Thoracic aorta endothelial cell (primary cell): ENCODE measurements at places on chromosomes 1 and 21. TPM values are rescaled to one million over a fixed set of nuclear protein-coding genes. Genes with fewer than 3 reads are reported as not detected.

CCDC181 gene
- 1.1 and 2.1 TPM in 2 replicates for total RNA-seq

RIPK4 gene
- not detected in 2 replicates for total RNA-seq

TIAM1 gene
- total RNA-seq: 0.14 TPM in 1 of 2 replicates, not detected in the other

NBPF10 gene
- 0.86 and 1.2 TPM in 2 replicates for total RNA-seq

LEPROT gene
- total RNA-seq: 70.9 and 75.2 TPM in 2 replicates

TPTE gene
- not detected in 2 replicates for total RNA-seq

GBP5 gene
- total RNA-seq: 0.29 TPM in 1 of 2 replicates, not detected in the other

TEDDM1 gene
- not detected in 2 replicates for total RNA-seq

CD1E gene
- not detected in 2 replicates for total RNA-seq

FCRL5 gene
- not detected in 2 replicates for total RNA-seq

LRRC39 gene
- total RNA-seq: 0.43 and 0.53 TPM in 2 replicates

SRSF11 gene
- total RNA-seq: 205 and 228 TPM in 2 replicates

REN gene
- total RNA-seq: 0.07 TPM in 1 of 2 replicates, not detected in the other

PPFIA4 gene
- total RNA-seq: 0.29 and 1.5 TPM in 2 replicates

PCSK9 gene
- total RNA-seq: 0.07 TPM in 1 of 2 replicates, not detected in the other

IL19 gene
- not detected in 2 replicates for total RNA-seq

PACC1 gene
- total RNA-seq: 11.2 and 12.9 TPM in 2 replicates

MX2 gene
- total RNA-seq: 0.13 and 0.50 TPM in 2 replicates

UTP25 gene
- 16.8 and 18.2 TPM in 2 replicates for total RNA-seq

LCE1A gene
- total RNA-seq: not detected in 2 replicates

NT5C1A gene
- not detected in 2 replicates for total RNA-seq

ZNF697 gene
- total RNA-seq: 18.0 and 22.2 TPM in 2 replicates

FNDC5 gene
- total RNA-seq: 0.13 TPM in 1 of 2 replicates, not detected in the other

OPRD1 gene
- not detected in 2 replicates for total RNA-seq

KIF21B gene
- 2.7 TPM in 2 replicates for total RNA-seq
